Cerebellar nuclear complex (tissue), 1 donor: ENCODE measurements at places on chromosomes 7 and 10.

DNA sequence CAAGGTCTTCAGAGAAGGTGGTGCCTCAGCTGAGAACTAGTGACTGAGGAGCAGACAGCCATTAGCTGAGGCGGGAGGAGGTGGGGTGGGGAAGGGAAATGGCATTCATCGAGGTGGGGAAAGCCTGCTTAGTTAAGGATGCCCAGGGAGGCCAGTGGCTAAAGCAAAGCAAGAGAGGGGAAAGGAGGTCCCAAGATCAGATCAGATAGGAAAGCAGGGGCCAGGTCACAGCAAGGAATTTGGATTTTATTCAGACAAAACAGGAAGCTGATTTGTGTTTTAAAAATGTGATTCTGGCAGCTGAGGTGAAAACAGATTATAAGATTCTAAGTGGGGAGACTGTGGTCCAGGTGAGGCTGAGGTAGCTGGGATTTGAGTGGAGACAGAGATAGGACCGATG lies 45.8 kb downstream of the CNNM1 start:
- no peak for DNase-seq

- no peak for DNase-seq
These were observed 19.9 kb downstream of the SCRN1 start for GRCh38 chr7:29969738-29970137.

GRCh38 chr7:98702021-98702420 lies 84.9 kb downstream of the NPTX2 start:
- no peak for DNase-seq

- no peak for DNase-seq
These were observed 92.4 kb downstream of the MICALL2 start for GRCh38 chr7:1366801-1367405.

DNA sequence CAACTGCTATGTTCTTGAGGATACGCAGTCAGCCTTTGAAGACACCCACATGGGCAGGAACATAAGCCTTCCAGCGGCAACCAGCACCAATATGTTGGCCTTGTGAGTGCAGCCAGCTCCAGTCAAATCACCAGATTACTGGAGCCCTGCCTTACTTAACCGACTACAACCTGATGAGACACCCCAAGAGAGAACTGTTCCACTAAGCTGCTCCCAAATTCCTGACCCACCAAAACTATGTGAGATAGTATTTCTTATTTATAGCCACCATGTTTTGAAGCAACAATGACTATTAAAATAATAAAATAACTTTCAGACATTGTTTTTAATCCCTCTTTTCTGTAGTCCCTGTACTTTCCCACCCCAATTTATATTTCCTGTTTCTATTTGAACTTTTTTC lies 179.6 kb downstream of the ADK start:
- DNase-seq = no peak

DNA sequence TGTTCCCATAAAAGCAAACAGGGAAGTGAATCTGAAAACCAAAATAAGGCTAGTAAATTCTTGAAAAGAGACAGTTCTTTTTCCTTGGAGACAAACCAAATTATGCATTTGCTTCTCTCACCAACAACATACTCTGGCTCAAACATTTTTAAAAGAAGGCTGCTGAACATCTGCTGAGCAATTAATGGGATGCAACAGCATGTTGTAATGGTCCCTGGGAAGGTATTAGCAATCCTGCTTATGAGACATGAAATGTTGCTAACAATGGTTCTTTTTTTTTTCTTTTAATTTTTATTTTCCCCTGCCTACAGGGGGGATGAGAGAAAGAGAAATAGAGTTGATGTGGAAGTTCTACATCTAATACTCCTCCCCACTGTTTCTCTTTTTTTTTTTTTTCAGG lies 572.1 kb downstream of the SORCS1 start:
- no peak for DNase-seq

DNA sequence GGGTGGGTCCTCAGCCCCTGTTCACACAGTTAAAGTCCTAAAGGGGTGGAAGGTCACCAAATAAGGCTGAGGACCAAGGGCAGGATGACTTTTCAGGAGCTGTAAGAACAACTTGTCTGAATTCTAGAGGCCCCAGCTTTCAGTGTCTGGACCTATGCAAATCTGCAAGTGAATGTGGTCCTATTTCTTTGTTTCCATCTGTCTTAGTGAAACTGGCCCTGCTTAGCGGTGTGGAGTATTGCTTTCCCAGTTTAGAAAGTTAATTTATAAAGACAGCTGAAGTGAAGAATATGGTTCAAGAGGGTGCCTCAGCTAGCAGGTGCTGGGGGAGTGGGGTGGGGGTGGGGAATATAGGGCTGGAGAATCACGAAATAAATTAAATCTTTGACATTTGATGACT lies 40.1 kb downstream of the HHEX start:
- no peak for DNase-seq

GRCh38 chr7:88132725-88133124 lies 87.1 kb downstream of the SRI start:
- no peak for DNase-seq

GRCh38 chr7:150737265-150738055 lies at the start of gene GIMAP5:
Gene GIMAP5, plus strand, starts transcription at chr7:150737418. Its CDS starts 3,467 bp downstream, at chr7:150740885.
- no peak for DNase-seq

GRCh38 chr7:5418285-5418582 lies 5.4 kb downstream of the TNRC18 start:
- no peak for DNase-seq

GRCh38 chr7:151088019-151088855 lies 2.0 kb downstream of the AGAP3 start:
- no peak for DNase-seq

DNA sequence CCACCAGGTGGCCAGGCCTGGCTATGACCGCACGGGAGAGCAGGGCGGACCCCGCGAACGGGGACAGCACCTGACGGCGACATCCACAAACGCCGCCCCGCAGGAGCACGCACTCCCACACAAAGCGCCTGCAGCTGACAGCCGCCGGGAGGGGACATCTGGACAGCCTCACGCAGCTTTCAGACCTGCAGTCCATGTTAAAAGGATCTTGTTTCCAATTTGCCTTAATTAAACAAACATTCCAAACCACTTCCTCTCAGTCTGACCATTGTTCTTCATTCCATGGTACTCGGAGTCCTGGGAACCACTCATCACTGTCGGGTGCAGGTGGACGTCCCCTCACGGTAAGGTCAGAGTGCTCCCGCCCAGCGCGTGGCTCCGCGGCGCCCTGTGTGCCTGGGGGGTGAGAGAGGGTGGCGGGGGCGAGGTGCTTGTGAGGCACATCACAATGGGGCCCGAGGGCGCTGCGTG lies 5.9 kb upstream of the GPER1 start:
- no peak for DNase-seq

- DNase-seq = no peak
These were observed 99.5 kb downstream of the SFMBT2 start for GRCh38 chr10:7311218-7311849.

DNA sequence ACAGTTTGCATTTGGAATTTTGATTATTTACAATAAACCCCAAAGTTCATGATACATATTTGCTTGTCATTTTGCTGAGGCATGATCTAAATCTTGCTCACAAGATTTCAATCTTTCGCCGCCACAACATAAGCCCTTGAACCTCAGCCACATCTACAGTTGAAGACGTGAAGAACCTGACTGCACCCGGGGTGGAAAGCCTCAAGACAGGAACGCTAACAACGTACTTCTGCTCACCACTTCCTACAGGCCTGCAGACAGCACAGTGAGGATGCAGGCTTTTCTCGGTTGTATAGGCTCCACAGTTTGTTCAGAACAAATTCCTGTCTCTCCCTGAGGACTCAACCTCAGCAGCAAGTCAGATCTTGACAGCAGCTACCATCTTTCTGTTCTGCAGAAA lies 393.8 kb upstream of the PRKCQ start:
- no peak for DNase-seq

DNA sequence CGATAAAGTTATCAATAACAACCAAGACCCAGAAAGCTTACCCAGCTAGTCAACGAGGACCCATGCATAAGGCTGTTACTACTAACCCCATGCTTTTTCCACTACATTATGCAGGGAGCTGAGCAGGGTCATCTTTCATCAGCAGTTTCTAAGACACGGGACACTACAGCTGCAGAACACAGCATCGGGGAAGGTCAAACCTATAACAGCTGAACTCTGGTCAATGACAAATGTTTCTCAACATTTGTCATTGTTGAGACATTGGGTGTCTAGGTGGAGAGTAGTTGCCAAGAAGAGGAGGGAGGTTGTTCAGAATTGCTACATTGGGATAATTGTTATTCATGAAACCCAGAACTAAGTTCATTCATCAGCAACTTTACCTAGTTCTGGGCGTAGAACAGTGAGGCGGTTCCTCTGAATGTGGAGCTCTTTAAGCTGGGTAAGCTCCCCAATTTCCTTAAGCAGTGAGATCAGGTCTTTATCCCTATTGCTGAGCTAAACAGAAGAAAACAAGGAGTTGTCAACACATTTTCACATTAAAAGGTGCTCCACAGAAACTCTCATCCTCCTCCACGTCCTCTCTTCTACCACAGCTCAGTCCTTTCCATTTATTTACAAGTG lies 105.6 kb downstream of the ZNF22 start:
- no peak for DNase-seq

DNA sequence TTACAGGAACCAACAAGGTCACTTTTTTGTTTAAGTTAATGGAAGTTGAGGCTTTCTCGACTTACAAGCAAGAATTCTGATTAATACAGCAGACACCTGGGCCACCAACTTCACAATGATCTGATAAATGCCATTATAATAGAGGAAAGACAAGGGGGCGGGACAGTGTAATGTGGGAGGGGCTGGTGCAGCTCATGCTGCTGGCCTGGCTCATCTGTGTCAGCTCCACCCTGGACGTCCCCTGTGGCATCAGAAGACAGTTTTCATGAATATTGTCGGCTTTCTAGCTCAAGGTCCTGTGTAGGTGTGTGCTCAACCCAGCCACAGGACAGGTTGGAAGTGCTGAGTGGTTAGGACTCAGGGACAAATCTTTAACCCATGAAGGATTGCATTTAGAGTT lies 57.0 kb downstream of the MTURN start:
- DNase-seq = no peak

- no peak for DNase-seq
These were observed 286.7 kb upstream of the PRKCQ start for GRCh38 chr10:6866757-6867156.

DNA sequence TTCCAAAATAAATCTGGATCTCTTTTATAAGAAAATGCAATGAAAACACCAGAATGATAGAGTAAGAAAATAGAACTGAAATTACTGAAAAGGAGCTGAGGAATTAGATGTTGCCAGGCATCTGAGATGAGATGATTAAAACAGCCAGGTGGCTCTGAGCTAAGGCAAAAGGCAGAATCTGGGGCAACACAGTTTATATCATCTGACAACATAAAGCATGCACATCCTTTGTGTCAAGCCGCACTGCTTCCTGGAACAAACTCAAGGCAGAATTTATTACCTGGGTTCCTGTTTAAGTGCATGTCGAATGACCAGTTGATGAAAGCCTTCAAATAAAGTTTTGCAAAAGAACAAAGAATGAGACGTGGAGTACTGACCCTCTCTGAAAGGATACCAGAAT lies 247.0 kb downstream of the SNX10 start:
- DNase-seq = peak; percentile 54

GRCh38 chr10:62037890-62038608 lies 136.6 kb downstream of the ARID5B start:
- no peak for DNase-seq

- DNase-seq = no peak
These were observed 90.5 kb upstream of the SDK1 start for GRCh38 chr7:3210531-3210930.

- DNase-seq = no peak
These were observed 22.4 kb upstream of the SEMA3C start for GRCh38 chr7:80941208-80941758.

DNA sequence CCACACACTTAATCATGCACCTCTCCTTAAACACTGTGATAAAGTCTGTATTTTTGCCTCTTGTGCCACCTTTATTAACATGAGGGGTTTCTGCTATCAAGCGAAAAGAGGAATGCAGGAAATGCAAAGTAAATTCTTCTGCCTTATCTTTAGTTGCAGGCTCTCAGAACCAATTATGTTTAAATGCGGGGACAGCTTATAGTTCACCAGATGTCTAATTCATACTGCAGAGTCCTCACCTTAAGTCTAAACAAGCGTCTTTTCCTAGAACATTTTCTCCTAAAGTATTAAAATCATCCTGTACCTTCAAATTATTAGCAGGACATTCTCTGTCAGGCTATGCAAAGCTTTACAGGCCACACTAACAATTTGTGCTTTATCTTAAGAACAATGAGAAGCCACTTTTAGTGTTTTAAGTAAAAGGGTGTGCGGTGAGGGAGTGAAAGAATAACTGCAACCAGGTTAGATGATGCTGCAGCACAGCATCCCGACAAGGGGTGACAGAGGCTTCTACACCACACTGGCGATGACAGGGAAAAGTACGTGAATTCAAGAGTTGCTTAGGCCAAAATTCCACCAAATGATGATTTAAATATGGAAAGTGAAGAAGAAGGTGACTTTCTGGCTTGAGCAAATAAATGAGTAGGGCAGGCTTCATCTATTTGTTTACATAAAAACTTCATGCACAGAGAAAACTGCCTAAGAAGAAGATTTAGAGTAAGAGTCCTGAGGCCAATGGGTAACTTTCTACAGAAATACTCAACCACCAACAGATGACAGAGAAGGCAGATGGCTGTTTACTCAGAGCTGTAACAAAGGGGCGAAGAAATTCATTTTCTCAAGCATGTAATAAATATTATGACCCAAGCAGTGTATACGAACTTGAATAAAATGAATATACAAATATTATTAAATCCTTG lies 36.0 kb downstream of the EZH2 start:
- DNase-seq = no peak

DNA sequence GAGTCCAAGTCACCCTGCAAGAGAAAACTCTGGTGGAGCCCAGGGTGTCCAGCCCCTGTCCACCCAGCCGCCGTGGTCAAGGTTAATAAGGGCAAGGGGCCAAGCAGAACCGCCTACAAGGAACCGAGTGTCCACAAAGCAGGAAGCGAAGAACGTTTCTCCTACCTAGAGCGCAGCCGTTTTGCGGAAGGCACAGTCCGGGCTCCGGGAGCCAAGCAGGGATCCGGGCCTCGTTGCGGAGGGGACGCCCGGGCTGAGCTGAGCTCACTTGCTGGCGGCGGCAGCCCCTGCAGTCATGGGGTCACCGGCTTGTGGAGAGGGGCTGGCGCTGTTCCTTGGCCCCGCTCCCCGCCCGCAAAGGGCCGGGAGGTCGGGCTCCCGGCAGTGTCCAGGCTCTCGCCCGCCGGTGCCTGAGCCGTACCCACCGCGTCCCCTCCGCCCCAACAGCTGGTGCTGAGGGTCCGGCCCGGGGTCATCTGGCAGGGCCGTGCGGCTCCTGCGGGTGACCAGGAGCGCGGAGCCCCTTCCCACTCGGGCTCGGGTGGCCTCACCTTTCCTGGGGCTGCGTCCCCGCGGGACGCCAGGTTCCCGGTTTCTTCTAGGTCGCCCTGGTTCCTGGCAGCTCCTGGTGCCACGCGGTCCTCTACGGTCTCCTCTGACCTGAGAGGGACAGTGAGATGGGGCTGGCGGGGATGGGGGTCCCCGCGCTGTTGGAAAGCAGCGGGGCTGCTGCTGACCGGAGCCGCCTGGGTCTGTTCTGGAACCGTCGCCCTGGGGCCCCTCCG lies 14.0 kb upstream of the ZNF273 start:
- DNase-seq = no peak
